ENCODE measurements at places on chromosomes 12 and 14.

- DNase-seq, result no peak
Measured at GRCh38 chr12:111201036-111201435, 167.9 kb downstream of the PHETA1 start.

GRCh38 chr14:76941544-76941943 lies 87.0 kb downstream of the IRF2BPL start:
- DNase-seq, result no peak

- no peak for DNase-seq
Measured at GRCh38 chr12:86389949-86390348, 133.8 kb upstream of the MGAT4C start.

DNA sequence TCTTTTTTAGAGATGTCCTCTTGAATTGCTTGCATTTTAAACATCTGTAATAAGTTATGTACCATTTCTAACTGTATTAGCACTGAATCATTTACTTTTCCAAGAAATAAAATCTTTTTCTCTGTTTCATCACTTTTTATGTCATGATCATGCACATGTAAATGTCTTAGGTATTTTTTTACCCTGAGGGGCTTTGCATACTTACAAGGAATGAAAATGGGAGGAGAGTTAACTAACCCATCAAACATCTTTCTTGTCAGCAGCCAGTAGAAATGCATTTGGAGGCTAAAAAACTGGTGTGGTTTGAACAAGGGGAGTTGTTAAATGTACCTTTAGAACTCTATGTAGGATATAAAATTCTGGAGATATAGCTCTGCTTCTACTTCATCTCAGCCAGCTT lies 1080.3 kb downstream of the GALC start:
- no peak for DNase-seq

- DNase-seq, result no peak
Measured at GRCh38 chr14:102856179-102856578, 66.3 kb upstream of the AMN start.

DNA sequence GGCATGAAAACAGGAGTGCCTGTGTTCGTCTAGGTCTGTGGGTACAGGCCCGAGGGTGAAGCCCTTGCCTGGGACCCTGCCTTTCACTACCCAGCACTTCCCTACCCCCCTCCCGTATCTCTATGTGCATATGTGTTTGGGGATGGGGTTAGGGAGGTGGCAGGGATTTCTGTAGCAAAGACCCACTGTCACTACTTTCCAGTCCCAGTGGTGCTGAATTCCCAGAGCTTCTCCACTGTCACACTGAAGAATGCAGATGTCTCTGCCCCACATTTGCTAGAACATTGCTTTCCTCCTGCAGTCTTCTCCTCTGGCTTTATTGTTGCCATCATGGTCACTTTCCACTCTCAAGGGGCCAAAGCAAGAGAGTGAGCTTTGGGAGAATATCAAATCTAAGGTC lies 203.9 kb downstream of the MYRFL start:
- DNase-seq, result no peak

DNA sequence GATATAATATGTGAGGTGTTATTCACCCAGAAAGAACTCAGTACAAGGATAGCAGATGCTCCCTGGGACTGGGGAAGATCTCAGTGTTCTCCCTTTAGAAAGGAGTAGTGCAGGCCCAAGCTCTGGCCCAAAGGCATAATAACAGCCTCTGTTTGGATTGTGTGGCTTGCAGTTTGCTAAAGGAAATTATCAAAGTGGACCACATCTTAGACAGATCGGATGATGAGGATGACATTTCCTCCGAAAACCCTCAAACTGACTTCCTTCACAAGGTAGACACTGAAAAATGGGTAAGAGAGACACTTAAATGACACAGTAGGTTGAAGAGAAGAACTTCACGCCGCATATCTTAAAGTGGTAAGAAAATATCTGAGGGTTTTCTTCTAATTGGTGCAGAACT lies 26.1 kb downstream of the SMCO2 start:
- no peak for DNase-seq

DNA sequence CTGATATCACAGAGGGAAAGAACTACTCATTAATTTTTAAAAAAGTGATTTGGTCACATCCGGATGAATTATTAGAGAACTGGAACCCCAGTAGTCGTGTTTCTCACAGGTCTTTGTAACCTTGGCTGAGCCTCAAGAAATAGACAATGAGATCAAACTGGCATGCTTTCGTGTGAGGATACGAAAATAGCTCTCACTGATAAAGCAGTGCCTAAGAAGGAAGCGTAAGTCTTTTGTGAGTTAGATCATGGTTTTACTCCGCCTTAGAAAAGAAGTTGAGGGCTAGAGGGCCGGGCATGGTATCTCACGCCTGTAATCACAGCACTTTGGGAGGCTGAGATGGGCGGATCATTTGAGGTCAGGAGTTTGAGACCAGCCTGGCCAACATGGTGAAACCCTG lies 33.8 kb upstream of the GALNT16 start:
- DNase-seq, result no peak

- no peak for DNase-seq
Measured at GRCh38 chr12:19125325-19125724, 4.2 kb upstream of the PLEKHA5 start.

- DNase-seq, result no peak
Measured at GRCh38 chr12:132426349-132427173, 63.4 kb upstream of the FBRSL1 start.

GRCh38 chr12:32545413-32545980 lies 133.6 kb upstream of the DNM1L start:
- DNase-seq, result no peak

- DNase-seq, result no peak
Measured at GRCh38 chr14:77143071-77143470, 1.5 kb upstream of the ZDHHC22 start.

- no peak for DNase-seq
Measured at GRCh38 chr12:104063712-104064030, 660 bp upstream of the HCFC2 start.

DNA sequence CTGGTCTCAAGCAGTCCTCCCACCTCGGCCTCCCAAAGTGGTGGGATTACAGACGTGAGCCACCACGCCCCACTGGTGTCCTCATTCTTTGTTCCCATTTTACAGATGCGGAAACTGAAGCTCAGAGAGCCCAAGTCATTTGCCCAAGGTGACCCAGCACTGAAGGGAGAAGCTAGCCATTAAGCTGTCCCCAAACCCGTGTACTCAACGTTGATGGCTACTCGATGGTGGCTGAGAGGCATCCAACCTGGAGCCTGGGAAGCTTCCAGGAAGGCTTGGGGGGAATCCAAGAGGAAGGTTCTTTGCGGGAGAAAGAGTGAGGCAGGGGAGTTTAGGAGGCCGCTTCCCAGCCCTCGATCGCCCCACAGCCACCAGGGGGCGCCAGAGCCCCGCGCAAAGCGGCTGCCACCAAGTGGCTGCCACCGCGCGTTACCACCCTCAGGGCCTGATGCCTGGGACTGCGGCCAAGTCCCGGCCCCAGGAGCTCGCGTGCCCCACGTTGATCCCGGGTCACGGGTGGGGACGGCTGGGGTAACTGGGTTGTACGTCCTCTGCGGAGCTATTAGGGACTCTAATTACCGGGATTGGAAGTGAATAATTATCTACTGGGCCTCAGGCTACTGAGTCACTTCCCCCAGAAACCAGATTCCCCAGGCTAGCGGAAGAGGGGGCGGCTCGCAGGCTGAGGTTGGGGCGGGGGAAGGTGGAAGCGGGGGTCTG lies 8.8 kb upstream of the SH2B3 start:
- DNase-seq, result peak; percentile 89

GRCh38 chr12:74985293-74985985 lies 224.2 kb downstream of the KCNC2 start:
- DNase-seq, result no peak

DNA sequence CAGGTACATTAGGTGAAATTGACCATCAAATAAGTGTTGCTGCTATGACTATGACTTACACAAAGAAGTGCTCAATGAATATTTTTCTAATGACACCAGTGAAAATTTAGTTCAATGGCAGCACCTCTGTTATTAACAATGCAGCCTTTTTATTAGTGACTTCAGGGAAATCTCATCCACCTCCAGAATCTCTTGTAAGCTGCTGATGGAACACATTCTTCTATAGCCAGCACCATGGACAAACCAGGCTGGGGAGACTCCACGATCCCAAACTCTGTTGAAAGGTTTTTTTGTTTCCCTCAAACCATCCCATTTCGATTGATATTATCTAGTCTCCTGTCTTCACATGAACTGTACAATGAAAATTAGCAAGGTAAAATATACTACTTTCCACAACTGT lies 265.9 kb downstream of the ITPR2 start:
- DNase-seq, result no peak

DNA sequence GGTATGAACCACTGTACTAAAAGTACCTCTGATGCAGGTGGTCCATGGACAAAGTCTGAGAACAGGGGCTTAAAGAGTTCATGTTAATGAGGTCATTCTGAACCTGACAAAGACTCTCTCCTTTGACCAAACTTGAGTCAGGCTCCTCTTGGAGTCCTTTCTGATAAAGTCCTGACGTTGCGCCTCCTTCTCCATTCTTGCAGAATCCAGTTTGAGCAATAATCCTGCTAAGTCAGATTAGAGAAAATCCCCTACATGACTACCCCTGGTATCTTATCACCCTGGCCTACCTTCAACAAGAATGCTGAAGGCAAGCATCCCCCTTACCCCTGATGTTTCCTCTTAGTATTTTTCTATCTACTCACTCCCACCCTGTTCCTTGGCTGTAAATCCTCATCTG lies 46.0 kb upstream of the ISM2 start:
- no peak for DNase-seq

GRCh38 chr14:39683691-39684260 lies 251.5 kb upstream of the FBXO33 start:
- no peak for DNase-seq

DNA sequence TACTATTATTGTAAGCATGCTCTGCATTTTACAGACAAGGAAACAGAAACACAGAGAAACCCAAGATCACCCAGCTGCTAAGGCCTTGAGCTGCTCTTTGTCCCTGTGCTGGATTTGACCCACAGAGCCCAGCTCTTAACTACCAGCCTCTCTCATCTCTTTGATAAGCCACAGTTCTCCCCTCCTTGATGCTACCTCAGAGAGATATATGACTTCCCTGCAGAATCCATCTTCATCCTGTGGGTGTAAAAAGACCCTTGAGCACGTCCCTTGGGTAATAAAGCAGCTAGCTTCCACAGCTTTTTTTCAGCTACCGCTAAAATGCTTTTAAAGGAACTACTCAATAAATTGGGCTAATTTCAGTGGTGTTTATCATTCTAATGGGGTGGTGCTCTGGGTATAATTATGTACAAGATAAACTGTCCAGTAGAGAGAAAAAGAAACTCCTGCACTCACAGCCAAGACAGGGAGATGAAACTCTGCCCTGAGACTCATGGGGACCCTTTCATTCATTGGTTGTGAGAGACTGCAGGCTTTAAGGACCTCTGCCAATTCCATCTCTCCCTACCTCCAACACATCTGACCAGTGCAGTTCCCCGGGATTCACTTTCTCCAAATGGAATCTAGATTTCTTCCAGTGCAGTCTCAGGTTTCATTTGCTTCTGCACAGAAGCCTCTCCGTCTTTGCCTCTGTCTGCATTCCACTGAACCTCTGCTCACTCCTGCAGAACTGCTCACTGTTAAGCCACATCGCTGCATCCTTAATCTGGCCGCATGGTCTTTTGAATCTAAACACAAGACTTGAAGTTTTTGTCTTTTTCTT lies 24.7 kb upstream of the NTF3 start:
- DNase-seq, result no peak

DNA sequence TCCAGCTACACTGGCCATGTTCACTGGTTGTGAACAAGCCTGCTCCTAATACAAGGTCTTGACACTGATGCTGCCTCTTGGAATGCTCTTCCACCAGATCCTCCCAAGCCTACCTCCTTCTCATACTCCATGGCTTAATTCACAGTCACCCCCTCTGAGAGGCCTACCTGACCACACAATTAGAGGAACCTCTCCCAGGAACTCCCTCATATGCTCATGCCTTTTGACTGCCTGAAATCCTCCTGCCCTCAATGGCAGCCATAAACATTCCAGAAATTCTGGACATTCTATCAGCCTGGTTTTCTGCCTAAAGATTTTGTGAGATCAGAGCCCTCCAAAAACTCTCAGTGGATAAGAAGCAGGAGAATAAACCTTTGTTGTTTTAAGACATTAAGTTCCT lies 340.2 kb downstream of the C12orf75 start:
- no peak for DNase-seq

GRCh38 chr12:7151532-7151931 lies 21.4 kb downstream of the CLSTN3 start:
- no peak for DNase-seq

GRCh38 chr12:118418385-118419057 lies 42.2 kb downstream of the SUDS3 start:
- DNase-seq, result no peak

- DNase-seq, result peak; percentile 29
Measured at GRCh38 chr14:104897330-104898194, 27.1 kb upstream of the PLD4 start.

DNA sequence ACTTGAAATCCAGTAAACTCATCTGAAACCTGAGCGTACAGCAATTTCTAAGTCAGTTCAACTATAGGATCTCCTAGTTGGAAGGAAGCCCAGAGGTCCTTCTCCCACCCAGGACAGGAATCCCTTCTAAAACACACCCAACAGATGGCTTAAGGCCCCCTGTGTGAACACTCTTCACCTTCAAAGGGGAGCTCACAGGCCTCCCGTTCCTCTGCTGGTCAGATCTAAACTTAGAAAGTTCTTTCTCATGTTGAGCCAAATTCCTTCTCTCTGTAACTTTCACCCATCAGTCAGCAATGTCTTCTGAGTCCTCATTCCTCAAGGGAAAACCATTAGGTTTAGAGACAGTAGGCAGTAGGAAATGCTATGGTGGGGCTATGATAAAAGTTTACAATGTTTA lies 355.2 kb downstream of the PCNX1 start:
- no peak for DNase-seq

GRCh38 chr12:111330800-111331752 lies 37.8 kb downstream of the PHETA1 start:
- DNase-seq, result no peak

GRCh38 chr12:50551866-50552265 lies 47.1 kb downstream of the DIP2B start:
- no peak for DNase-seq

DNA sequence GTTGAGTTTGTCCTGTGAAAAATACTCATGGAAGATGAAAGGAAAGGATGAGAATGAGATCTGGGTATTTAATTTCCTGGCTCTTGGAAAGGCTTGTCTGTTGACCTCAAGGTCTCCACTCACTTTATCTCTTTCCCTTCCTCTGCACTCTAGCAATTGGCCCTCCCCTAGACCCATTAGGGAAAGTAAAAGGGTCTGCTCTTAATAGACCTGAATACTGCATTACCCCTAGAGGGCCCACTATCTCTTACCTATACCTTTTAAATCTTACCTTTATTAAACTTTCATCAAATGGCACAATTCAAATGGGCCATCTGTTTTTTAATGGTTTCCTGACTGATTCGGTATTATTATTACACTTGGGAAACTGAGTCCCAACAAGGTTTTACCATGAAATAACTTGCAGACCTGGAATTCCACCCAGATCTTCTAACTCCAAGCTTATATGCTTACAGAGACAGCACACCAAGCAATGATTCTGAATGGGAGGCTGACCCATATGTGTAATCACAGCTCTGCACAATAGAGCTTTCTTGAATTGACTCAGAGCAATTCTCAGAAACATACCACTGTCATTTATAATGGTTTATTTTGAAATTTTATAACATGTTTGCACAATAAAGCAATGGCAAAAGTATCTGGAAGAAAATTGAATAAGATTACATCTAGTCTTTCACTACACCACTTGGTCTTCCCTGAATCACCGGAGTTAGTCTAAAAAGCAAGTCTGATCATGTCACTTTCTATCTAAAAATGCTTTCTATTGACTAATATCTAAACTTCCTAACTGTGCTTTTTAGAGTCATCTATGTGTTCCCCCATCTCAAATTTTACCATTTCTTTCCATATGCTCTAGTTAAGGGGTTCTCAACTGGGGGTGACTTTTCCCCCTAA lies 618.5 kb downstream of the NRXN3 start:
- no peak for DNase-seq
